ENCODE measurements at places on chromosomes 11 and 22.

DNA sequence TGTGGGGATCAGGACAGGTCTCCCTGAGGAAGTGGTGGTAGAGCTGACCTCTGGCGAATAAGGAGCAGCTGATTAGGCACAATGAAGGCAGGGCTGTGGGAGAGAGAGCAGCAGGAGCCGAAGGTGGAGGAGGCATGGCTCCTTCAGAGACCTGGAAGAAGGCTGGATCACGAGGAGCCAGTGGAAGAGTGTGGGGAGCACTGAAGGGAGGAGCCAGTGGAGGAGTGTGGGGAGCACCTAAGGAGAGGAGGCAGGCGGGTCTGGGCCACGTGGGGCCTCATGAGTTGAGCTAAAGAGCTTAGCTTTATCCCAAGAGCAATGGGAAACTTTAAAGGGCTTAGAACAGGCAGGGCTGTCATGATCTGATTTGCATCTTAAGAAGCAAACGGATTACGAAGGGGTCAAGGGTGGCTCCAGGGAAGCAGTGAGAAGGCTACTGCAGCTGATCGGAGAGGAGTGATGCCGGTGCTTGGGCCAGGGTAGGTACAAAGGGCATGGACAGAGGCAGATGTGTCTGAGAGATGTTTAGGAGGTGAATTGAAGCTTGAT lies 44.9 kb upstream of the EIF3D start:
- no peak for DNase-seq

- no peak for DNase-seq
Measured at GRCh38 chr11:130092661-130093060, 23.0 kb downstream of the APLP2 start.

DNA sequence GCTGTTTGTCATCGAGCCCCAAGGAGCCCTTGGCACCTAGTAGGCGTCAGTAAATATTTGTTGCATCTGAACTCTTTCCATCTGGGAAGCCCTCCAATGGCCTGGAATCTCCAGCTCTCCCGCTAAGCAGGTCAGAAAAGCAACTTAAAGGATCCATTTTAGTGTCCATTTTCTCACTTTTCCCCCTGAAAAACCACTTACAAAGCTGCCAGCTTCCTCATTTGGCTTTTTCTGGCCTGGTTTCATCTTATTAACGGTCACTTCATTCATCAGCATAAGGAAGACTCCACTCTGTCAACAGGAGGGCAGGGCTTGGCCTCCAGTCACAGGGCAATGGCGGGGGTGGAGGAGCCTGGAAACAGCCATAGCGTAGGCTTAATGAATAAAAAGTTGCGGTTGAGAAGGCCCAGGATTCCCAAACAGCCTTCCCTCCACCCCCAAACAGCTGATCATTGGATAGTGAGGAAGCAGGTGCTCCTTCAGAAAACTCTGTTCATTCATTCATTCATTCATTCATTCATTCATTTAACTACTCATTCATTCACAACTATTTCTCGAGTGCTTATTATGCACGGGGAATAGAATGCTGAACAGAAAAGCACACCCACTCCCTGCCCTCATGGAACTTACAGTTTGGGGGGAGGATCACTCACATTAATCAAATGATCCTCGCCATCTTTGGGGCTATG lies 104.5 kb upstream of the RCN1 start:
- DNase-seq: no peak

DNA sequence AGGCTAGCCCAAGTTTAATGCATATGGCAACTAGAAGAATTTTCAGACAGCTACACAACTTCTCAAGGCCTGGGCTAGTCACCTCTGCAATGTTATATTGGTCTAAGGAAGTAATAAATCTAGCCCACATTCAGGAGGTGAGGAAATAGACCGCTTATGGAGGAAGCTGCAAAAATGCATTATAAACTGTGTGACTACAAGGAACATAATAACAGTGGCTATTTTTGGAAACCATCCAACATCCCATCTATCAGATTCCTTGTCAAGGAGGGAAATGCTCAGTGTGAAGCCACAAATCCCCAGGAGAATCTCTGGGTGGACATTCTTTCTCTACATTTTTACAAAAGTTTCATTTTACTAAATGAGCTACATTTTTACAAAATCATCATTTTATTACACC lies 76.1 kb downstream of the BBOX1 start:
- DNase-seq: no peak

GRCh38 chr11:12930850-12931249 lies 78.3 kb upstream of the RASSF10 start:
- DNase-seq: no peak

GRCh38 chr11:29518389-29519174 lies 498.2 kb downstream of the KCNA4 start:
- DNase-seq: no peak

DNA sequence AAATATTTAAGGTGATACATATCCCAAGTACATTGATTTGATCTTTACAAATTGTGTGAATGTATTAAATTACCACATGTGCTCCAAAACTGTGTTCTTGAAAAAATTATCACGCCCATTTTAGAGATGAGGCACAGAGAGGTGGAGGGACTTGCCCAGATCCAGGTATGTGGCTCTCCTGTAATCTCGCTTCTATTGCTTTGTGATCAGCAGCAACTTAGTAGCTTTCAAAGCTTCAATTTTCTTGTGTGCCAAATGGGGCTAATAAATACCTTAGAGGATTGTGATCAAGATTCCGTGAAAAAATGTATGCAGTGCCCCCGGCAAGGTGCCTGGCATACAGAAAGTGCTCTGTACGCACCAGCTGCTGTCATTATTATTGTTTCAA lies 18.0 kb downstream of the PTPRJ start:
- no peak for DNase-seq

DNA sequence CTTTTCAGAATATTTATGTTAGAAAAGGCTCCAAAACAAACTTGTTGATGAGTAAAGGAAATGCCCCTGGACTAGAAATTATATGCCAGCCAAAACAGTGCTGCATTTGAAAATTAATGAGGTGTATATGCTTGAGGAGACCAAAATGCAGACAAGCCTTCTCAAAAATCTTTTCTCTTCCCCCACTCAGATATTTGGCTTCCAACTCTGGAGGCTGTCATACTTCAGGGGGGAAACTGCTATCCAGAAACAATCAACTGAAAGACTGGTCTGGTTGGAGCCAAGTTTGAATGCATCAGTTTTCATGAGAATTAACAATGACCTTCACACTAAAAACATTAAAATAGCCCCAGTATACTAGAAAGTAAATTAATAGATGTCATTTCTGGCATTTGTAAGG lies 98.2 kb downstream of the SGSM3 start:
- no peak for DNase-seq

DNA sequence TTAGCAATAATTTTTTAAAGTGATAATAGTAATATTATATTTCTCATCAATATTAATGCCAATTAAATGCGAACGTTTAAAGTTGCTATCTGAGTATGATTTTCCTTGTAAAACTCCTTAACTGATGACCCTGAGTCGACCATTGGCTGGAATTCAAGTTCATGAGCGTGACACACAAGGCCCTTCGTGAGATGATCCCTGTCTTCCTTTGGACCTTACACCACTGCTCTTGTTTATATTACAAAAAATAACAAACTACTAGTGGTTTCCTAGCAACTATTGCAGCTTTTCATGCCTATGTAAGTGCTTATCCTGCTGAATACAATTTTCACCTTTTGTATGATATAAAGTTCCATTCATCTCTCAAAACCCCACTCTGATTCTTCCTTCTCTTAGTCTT lies 752.9 kb downstream of the CNTN5 start:
- DNase-seq: no peak

DNA sequence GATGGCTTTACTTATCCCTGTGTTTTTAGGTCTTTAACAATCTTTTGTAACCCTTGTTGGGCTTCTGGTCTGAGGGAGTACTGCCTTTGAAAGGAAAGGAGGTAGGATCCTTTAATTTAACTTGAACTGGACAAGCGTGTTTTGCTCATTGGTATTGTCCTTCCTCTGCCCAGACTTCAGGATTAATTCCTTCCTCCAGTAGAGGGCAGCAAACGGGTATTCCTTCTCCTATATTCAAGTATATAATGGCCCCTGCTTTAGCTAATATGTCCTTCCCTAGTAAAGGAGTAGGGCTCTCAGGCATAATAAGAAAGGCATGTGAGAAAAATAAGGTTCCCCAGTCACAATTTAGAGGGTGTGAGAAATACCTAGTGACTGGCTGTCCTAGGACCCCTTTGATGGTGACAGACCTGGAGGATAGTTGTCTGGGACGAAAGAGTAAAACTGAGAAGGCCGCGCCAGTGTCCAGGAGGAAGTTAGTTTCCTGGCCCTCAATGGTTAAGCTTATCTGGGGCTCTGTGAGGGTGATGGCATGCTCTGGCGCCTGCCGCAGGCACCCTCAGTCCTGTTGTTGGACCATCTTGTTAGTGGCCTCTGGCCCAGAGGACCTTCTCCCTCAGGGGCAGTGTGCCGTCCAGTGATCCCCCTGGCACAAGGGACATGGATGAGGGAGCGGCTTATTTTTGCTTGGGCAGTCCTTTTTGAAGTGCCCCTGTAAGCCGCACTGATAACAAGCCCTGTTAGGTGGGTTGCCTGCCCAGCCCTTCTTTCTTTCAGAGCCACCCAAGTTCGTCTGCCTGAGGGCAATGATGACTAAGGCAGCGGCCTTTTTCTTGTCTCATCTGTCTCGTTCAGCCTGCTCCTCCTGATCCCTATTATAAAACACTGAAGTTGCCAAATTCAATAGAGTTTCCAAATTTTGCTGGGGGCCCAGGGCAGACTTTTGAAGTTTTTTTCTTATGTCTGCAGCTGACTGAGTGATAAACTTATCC lies 51.8 kb downstream of the C11orf71 start:
- DNase-seq: no peak

DNA sequence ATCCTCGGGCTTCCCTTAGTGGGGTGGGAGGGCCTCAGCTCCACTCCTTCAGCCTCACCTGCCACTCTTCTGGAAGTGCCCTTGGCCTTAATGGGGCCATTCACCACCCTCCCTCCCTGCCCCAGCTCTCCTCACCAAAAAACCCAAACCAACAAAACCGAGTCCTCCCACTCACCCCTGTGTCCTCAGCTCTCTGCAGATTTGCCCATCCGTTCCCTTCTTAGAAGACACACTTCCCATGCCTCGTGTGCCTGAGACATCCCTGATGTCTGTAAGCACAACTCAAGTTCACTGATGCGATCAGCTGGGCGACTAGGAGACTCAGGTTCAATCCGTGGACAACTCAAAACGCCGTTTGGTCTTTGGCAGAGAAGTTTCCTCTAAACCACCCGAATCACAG lies 839.2 kb downstream of the TBC1D22A start:
- DNase-seq: no peak

GRCh38 chr11:59112494-59112893 lies 5.5 kb downstream of the FAM111B start:
- no peak for DNase-seq

DNA sequence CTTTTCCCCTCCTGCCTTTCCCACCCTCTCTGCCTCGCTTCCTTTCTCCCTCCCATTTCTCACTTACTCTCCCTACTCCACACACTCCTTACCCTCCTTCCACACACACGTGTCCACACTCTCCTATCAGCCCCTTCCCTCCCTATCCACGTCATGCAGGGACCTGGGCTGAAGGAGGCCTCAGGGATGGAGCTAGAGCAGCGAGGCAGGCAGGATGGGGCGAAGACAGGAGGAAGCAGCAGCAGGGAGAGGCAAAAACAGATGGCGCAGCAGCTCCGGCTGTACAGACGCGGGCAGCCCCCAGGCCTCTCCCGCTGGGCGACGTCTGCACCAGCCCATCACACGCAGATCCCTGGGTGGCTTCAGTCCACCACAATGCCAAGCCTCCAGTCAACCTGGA lies 97.9 kb downstream of the SPATA19 start:
- DNase-seq: no peak

GRCh38 chr22:27676545-27677213 lies 124.9 kb downstream of the MN1 start:
- no peak for DNase-seq

GRCh38 chr11:42054351-42054900 lies 595.0 kb upstream of the LRRC4C start:
- DNase-seq: no peak

DNA sequence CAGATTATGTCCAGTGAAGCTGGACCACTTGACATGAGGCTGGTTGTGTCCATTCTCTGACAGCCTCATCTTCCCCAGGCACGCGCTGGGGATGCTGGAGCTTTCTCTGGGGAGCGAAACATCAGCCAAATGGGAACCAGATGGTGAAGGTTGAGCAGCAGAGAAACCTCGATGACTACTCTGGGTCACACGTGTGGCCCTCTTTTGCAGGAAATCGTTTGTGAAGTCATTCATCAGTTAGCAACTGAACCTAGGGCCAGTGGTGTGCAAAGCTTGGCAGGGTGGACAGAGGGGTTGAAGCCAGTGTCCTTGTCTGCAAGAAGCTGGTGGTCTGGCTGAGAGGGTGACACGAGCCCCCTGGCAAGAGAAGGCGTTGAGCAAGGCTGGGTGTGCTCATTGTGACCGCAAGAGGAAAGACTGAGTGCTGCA lies 109.8 kb downstream of the ZBTB16 start:
- DNase-seq: no peak

GRCh38 chr22:29157759-29158535 lies 47.7 kb upstream of the EMID1 start:
- DNase-seq: no peak

DNA sequence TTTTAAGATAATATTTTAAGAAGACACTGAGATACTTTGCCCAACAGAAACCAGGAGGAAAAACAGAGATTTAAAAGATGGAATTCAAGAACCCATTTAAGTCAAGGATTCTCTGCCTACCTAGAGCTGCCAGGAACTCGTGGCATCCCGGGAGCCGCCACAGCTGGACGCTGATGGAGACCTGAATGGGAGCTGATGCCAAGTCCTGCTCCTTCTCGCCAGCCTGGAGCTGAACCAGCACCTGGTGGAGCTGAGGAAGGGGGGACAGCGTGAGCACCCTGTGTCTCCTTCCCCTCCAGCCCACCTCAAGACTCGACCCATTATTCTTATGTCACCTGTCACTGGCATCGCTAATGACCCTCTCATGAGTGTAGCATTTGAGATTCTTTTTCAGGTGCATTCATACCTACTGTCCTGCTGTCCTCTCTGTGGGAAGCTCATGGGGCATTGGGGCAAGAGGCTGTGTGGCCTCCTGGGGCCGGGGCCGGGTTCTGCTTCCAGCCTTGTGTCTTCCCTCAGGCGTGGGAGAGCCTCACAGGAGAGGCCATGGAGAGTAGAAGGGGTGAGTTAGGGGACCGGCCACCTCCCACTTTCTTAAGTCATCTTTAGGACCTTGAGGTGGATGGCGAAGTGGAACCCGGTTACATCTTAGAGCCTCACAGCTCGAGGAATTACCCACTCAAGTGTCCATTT lies 70.8 kb upstream of the PITPNB start:
- DNase-seq: no peak
